HEK293T (cell line): ENCODE measurements at places on chromosomes 7 and 10.

GRCh38 chr7:76364198-76364584 lies 5.4 kb upstream of the YWHAG start:
- no peak for DNase-seq

- no peak for DNase-seq
These were observed 192.5 kb upstream of the POT1 start for GRCh38 chr7:125122173-125122572.

GRCh38 chr7:73615886-73616285 lies 8.4 kb downstream of the MLXIPL start:
- no peak for DNase-seq

DNA sequence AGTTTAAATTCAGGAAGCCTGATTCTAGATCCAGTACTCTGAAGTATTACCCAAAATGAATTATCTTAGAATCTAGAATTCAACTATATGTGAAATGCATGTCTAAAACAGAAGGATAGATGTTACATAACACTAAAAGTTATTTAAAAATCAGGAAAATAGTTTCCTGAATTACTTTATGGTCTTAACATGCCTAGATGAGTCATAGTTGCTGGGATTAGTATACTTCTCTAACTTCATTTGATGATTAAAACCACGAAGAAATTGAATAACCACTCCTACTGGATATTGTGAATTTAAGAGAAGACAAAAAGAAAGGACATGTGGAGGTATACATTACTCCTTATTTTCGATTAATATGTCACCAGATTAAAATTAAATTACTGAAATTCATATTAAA lies 65.5 kb downstream of the ATAD1 start:
- no peak for DNase-seq

GRCh38 chr10:99329554-99330346 lies 594 bp downstream of the CNNM1 start:
- no peak for DNase-seq

DNA sequence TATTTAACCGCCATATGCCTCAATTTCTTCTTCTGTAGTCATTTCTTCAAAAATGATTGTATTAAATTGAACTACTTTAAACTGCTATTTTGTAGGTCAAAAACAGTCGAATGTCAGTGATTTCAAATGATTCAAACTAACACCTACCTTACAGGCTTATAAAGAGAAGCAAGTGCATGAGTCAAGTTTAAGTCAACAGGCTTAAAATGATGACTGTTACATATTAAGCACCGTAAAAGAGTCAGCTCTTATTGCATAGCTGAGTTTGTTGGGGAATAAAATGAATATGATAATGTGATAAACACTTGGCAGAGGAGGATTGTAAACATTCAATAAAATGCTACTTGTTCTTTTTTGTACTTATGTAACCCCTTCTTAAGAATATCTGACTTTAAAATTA lies 90.1 kb upstream of the ANKRD1 start:
- no peak for DNase-seq

DNA sequence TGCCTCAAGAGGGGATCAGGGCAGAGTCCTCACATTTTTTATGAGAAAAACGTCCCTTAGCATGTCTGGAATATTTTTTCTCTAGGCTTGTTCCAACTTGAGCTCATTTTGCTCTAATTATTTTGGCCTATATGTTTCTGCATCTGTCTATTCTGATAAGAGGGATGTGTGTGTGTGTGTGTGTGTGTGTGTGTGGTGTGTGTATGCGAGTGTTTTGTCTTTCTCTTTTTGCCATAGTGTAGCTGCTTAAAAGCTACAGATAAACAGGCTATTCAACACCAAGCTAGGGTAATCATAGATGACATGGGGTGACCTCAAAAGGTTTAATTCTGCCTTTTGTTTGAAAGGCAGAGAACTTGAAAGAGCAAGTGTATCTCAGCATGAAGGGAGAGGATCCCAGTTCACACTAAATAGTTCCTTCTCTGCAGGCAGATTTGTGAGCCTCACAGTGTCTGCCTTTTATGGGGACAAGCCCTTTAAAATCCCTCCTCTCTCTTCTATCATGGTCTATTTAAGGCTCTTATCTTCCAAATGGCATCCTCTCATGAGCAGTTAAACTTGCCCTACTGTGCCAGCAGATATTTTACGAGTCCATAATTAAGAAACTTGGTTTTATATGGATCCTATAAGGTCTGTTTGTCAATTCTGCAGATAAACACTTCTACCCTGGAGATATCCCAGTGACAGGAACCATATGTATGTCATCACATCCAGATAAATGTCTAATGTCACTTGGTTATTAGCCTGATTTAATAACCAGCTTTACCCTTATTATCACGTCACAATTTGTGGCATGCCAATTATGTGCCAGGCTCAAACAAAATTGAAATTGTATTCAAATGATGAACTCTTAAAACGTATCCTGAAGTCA lies 202.9 kb upstream of the MTPN start:
- DNase-seq, result no peak

DNA sequence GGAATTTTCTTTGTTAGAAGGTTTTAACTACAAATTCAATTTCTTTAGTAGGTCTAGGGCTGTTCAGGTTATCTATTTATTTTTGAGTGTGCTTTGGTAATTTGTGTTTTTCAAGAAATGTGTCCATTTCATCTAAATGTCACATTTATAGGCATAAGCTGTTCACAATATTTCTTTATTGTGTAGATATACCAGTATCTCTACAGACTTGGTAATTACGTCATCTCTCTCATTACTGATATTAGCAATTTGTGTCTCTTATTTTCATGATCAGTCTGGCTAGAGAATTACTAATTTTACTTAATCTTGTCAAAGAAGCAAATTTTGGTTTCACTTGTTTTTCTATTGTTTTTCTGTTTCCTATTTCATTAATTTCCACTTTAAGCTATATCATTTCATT lies 152.0 kb downstream of the RNLS start:
- DNase-seq, result no peak

DNA sequence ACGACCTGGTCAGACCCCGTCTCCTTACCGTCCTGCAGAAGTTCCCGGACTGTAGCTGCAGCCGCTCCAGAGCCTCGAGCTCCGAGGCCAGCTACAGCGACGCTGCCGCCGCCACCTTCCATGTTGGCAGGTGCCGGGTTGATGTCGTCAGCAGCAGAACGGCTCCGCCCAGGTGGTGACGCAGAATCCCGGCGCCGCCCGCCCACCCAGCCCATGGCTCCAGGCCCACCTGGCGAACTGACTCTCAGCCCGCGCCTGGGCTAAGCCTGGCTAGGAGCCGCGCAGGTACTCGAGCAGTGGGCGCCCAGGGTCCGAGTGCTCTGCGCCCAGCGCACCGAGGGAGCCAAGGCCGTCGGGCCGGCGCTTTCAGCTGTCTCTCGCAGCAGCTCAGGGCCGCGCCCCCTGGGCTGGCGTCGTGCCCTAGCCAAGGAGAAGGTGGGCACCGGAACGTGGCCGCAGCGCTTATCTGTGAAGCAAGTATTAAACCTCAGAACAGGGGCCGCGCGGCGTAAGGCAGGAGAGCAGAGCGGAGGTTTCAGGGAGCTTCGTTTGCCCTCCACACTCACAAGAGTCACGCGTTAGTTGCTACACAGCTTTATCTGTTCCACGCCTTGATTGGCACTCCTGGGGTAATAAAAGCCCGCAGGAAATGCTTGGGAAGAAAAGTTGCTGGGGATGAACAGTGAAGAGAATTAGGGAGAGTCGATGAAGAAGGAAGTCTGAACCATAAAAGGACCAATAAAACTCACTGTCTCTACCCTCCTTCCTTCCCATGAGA lies at the start of the genes COG5 and DUS4L:
Gene COG5, minus strand, starts transcription at position 146 of the 778 bp plus-strand sequence. Its CDS starts 24 bp downstream, at position 122.
Gene DUS4L, plus strand, starts transcription at position 197 of the 778 bp plus-strand sequence. CDS start 3,100 bp downstream, outside the sequence.
- DNase-seq, result peak; percentile 86

DNA sequence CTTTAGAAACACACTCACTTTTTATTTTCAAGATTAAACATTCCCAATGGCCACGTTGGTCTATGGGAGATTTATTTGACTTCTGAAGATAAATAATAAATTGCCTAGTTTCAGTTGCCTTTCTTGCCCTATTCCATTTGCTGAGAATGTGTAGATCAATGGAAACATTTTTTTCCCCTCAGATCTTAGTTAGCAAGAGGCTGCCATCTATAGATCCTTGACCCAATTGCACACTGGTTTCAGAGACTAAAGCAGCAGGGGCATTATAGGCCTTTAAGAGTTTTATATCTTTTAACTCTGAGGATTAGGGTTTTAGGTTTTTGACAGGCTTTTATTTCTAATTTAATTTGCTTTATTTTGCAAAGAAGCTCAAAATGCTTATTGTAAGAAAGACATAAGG lies 163.2 kb upstream of the GPR26 start:
- no peak for DNase-seq
